PC-3 (cell line): ENCODE measurements at places on chromosomes 7 and 10. TPM values are rescaled to one million over a fixed set of nuclear protein-coding genes. Genes with fewer than 3 reads are reported as not detected.

PYROXD2 gene
- total RNA-seq = 3.1 and 9.4 TPM in 2 replicates

FGL2 gene
- not detected in 2 replicates for total RNA-seq

TCERG1L gene
- total RNA-seq = not detected in 2 replicates

AKR1C3 gene
- 15.8 and 24.0 TPM in 2 replicates for total RNA-seq

PDCD4 gene
- total RNA-seq = 19.4 and 24.4 TPM in 2 replicates

DNA sequence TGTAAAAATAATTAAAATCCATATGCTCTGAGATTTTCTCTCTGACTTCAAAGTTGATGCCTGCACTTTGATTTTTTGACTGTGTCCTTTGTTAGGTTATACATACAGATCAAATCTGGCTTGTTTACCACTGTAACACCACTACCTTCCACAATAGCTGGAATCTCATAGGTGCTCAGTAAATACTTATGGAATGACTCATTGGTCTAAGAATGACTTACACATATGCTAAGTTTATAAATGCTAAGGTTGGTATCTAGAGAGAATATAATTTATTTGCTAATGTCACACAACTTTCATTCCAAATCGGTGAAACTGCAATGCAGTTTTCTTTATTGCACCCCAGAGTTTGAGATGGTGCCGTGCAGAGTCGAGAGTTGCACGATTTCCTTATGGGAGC lies 578.5 kb downstream of the SH2D4B start:
- DNase-seq = peak; percentile 3

DNA sequence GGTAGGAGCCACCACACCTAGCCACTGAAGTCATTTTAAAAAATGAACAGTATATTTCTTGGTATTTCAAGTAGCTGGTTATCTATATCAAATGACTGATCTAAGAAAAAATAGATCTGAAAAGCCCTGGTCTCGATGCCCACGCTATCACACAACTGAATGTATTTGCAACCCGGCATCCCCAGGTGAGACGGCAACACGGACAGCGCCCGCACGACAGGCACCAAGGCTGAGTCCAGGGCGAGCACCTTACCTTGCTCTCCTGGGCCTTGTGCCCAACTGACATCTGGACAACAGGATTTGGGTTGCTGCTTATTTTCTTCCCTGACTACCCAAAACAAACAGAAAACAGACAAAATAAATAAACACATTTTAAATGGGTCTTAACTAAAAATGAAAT lies 44.8 kb upstream of the NCAPG2 start:
- no peak for DNase-seq

- DNase-seq = no peak
Measured at GRCh38 chr10:1130226-1130625, 74.0 kb downstream of the WDR37 start.

DNA sequence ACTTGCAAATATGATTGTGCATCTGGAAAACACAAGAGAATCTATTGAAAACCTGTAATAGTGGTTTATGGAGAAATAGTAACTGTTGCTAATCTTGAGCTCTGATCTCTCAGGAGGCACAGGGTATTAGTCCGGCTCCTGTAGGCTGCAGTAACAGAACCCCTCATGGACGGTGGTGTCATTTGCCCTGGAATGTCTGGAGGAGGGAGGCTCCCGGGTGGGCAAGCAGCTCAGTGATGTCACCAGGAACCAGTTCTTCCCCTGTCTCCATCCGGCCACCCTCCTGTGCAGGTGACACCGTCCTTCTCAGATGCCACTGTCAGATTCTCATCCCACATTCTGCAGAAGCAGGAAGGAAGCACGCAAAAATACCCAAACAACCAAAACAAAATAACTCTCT lies 29.3 kb downstream of the INPP5A start:
- DNase-seq = no peak

DNA sequence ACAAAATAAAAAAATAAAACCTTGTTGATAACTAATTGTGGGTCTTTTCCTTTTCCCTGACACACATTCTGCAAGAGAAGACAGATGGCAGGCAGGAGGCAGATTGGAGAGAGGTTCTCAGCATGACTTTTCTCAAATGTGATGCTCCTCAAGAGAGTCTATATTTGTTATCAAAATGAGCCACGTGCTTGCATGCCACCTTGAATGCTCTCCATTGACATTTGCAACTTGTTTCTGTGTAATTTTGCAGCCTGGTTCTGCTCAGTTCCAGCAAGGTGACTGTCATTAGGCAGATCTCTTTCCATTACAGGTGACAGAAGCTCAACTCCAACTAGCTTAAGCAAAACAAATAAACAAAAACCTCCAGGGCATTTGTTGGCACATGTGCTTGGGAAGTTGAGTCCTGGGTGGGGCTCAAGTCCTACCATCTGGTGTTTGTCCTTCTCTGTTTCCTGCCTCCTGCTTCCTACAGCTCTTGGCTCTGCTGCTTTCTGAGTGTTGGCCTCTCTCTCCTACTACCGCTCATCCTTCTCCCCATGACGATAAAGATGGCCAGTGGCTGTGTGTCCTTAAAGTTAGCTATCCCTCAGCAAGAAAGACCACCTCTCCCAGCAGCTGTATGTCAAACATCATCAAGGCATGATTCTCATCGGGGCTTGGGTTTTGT lies 56.7 kb downstream of the GRK5 start:
- no peak for DNase-seq

- no peak for DNase-seq
Measured at GRCh38 chr7:69429911-69430383, 168.3 kb upstream of the AUTS2 start.
